ENCODE measurements at places on chromosomes 1 and 21.

DNA sequence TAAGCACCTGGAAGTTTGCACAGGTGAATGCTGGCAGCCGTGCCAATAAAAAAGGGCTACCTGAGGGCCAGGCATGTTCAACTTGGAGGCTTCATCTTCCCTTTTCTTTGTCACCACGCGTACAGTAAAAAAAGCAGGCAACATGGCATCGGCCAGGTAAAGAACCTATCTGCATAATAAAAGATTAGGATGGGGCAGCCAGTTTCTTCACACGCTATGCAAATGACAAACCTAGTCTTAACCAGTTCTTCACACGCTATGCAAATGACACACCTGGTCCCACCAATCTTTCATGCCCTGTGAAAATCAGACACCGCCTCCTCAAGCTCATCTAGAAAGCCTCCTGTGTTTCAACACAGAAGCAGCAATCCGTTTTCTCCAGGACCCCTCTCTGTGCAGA, 413.4 kb downstream of the HLX start:
- DNase-seq = no peak

DNA sequence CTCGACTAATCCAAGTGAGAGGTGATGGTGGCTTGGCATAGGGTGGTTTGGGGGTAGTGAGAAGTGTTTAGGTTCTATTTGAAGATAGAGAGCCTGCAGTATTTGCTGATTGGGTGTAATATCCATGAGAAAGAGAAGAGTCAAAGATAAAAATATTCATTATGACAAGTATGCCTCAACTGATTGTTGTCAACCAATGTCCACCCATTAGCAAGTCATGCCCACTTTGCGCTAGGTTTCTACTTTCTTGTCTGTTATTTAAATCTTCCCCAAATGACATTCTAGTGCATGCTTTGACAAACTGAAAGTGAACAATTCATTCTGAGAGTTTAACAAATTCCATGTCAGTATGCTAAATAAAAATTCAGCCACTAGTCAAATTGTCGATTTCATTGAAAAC, 3.8 kb upstream of the XCL1 start:
- no peak for DNase-seq

GRCh38 chr1:22607154-22607553, 29.3 kb upstream of the C1QA start:
- DNase-seq = no peak

GRCh38 chr1:91981996-91982609, 32.9 kb downstream of the BRDT start:
- no peak for DNase-seq

DNA sequence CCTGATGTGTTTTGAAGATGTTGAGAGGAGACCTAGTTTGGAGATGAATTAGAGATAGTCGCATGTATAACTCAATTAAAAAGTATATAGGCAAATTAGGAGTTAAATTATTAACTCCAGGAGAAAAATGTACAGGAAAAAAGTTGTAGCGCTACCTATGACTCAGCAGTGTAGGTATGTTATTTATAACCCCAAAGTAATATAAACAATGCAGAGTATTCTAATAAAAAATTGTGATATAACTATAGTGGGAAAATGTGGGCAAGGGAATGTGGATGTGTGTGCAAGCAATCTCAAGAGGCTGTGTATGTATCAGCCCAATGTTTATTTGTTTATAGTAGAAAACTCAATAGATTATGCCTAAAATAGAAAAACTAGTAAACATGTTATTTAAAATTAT, 144.5 kb downstream of the BRINP2 start:
- no peak for DNase-seq

- no peak for DNase-seq
Measured at GRCh38 chr1:116311756-116312680, 61.0 kb upstream of the ATP1A1 start.

GRCh38 chr1:236063919-236064673, 794 bp downstream of the NID1 start:
- DNase-seq = peak; percentile 13

DNA sequence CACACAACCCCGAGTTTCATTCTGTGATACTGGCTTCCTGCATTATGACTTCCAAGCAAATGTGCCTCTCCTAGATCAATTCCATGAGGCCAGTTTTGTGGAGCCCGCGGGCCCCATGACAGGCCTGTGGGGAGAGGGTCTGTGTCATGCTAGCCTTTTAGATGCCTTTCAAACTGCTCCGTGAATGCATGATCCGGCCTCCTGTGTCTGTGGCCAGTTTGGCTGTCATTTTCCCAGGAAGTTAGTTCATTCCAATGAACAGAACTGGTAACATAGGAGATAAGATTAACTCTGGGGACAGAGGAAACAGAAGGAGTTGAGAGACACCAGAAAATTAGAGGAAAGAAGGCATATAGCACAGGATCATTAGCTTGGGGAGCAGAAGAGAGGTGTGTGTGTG, 3.2 kb downstream of the FNDC7 start:
- DNase-seq = no peak

DNA sequence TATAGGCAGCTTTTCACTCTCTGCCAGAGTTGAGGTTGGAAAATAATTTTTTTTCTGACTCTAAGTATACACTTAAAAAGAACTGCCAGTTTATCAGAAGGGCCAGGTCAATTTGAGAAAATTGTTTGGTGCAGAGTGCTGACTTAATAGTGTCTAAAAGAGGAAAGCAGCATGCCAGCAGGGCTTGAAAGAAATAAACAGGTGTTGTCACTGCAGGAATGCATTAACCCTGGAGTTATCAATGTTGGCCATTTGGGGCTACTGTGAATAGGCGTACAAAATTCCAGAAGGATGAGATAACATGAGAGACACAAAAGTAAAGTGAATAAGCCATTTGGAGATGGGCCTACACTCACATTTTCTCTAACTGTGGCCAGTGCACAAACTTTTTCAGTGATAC, 220.6 kb upstream of the PLD5 start:
- no peak for DNase-seq

DNA sequence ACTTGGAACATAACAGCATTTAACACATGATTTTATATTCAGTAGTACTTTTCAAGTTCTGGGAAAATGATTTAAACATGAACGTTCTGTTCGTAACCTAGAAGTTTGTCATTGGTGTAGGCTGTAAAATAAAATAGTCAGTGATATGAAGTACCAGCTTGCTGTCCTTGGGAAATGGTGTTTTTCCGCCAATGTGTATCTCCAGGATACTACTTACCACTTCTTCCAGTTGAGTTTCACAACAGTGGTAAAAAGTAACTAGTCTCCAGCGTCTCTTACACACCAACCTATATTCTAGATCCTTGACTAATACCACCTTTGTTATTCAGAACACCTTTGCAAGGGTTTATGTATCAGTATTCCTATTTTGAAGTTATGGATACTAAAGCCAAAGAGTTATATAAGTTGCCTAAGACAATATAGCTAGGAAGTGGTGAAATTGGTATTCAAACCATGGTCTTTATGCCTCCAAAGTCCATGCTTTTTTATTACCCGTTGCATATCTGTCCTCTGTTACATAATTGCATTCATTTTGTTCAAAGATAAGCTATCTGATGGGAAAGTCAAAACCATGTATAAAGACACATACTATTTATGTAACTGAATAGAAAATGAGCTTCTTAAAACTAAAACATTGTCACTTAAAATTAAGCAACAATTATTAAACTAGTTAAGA, 43.1 kb downstream of the HOOK1 start:
- DNase-seq = no peak

DNA sequence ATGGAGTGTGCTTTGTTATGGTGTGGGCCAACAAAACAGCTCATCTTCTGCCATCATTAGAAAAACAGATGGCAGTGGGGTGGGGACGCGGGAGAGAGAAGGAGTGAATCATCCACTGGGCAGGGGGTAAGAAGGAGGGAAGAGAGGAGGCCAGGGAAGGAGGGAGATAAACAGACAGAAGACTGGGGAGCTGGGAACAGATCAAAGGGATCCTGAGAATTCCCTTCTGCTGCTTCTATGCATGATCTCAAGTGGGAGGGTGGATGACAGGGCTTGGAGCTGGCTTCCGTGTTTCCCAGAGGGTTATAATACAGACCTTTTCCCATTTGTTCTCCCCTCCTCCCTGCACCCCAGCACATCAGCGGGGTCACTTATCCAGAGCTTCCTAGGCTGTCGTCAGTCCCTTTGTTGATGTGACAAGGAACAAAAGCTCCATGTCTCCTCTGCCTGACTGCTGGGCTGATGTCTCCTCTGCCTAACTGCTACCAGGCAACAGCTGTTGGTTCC, 338.6 kb downstream of the PAPPA2 start:
- DNase-seq = no peak

DNA sequence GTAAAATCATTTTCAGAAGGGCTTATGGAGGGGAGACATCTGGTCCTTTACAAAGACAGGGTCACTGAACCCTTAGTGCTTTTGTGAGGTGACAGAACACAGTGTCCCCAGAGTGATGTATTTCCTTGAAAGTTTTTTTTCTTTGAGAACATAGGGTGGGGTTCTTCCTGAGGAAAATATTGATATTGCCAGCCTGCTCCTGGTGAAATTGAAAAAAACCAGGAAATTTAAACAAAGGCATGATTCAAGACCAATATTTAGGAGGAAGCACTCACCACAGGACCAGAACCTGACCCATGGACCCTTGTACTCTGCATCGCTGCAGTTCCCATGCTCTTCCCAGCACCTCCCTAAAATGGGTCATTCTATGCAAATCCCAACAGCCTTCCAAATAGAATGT, 63.7 kb downstream of the ST6GALNAC3 start:
- DNase-seq = no peak

GRCh38 chr1:17976854-17977253, 130.7 kb upstream of the IGSF21 start:
- DNase-seq = no peak

DNA sequence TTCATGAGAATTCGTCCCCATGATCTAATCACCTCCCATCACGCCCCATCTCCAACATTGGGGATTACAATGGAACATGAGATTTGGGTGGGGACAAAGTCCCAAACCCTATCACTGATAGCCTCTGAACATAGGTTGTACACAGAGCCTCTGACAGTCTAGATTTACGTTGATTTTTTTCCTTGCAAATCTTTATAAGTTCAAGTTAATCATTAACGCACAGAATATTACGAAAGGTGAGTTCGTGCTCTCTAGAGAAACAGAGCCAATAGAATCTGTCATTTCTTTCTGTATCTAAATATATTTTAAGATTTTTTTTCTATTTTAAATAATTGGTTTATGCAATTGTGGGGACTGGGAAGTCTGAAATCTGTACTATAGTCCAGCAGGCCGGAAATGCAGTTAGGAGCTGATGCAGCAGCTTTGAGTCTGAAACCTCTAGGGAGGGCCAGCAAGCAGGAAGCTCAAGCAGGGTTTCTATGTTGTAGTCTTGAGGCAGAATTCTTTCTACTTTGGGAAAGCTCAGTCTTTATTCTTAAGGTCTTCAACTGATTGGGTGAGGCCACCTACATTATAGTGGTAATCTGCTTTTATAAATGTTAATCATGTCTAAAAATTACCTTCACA, 61.0 kb downstream of the SELENOF start:
- no peak for DNase-seq

- DNase-seq = peak; percentile 5
Measured at GRCh38 chr1:247548769-247549182, at the start of gene GCSAML. Gene GCSAML, plus strand, starts transcription at chr1:247549134. Its CDS starts 58 bp downstream, at chr1:247549192.

- DNase-seq = no peak
Measured at GRCh38 chr1:118013336-118013735, 83.8 kb downstream of the WDR3 start.

DNA sequence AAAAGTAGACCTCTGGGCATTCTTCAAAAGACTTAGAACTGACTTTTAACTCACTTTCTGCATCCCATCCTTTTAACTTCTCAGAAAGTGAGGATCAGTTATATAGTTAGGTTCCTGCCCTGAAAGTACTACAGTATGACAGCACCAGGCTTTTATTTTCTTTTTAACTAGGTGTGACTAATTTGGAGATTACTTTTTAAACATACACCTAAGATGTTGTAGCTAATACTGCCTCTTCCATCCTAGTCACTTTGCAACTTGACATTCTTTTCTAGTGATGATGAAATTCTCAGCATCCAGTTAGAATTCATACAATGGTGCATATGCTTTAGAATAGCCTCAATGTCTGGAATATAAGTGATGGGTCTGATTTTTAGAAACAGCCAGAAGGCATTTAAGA, 24.6 kb downstream of the RUNX1 start:
- DNase-seq = no peak

GRCh38 chr1:162075862-162076261, 6.4 kb downstream of the NOS1AP start:
- DNase-seq = no peak

GRCh38 chr1:112044745-112045144, 55.3 kb upstream of the KCND3 start:
- DNase-seq = no peak

- no peak for DNase-seq
Measured at GRCh38 chr1:115183721-115184259, 94.5 kb upstream of the TSPAN2 start.

DNA sequence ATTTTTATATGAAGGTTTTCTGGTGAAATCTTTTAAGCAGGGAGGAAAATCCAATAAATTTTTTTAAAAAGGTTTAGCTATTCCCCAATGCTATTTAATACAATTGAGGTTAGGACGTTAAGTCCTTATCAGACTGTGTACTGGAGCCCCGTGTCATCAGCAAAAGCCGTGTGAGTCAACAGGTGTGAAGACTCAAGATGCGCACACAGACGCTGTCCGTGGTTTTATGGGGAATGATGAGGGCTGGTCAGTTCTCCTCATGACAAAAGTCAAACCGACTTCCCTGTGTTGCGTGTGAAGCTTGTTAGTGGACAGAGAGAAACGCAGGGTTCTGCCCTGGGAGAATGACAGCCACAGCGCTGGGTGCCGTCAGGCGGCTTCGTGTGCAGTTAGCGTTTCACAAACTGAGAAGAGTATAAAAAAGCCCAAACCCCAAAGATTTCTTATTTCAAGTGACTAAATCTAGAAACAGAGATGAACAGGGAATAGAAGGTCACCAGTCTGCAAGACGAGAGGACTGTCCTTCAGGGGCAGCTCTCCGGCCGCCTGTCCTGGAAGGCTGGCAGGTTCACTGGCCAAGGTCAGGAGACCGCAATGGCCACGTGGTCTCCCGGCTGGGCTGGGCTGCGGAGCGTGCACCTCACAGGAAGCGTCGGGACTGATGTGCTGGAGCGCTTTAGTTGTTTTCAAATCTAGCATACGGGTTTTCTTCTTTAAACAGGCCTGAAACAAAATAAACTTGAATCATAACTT, 22.4 kb downstream of the PTTG1IP start:
- no peak for DNase-seq

DNA sequence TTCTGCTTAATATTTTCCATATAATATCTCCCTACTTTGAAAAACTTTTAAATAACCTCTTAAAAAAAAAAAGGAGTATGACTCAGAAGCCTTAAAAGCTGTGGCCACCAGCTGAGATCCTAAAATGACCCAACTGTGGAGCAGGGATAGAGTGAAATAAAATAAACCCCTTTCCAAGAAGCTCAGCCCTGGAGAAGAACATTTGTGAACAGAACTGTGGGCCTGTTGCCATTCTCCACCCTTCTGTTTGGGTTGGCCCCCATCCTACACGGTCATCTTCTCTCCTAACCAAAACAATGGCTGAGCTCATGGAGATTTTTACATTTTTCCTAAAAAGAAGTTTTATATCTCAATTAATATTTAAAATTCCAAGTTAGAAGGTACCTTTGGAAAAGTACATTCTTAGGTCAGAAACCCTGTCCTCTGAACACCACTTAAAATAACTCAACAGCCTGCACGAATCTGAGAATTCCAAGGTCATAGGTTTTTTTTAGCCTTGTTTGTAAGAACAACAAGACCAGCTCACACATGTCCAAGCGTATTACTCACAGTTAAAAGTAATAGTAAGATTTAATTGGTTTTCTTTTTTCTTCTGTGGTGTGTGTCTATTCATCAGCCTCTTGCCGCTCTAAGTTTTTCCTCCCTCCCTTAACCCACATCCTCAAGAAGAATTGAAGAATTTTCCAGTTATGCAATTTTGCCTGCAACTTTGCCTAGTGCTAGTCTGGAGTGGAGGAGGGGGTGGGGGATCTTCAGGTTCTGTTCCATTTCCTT, 107.7 kb upstream of the ERRFI1 start:
- DNase-seq = no peak

All from stimulated activated CD4-positive, alpha-beta T cell treated with anti-CD3 and anti-CD28 coated beads, Interleukin-1b, Interleukin-23, amount 100 ng/mL, for 48 hours (primary cell).